ENCODE measurements at places on chromosomes 4 and X.

- DNase-seq: no peak
Measured at GRCh38 chr4:33532821-33533220, 2711.5 kb downstream of the ARAP2 start.

GRCh38 chrX:155086202-155086840, 15.0 kb downstream of the BRCC3 start:
- peak; percentile 26 for DNase-seq

DNA sequence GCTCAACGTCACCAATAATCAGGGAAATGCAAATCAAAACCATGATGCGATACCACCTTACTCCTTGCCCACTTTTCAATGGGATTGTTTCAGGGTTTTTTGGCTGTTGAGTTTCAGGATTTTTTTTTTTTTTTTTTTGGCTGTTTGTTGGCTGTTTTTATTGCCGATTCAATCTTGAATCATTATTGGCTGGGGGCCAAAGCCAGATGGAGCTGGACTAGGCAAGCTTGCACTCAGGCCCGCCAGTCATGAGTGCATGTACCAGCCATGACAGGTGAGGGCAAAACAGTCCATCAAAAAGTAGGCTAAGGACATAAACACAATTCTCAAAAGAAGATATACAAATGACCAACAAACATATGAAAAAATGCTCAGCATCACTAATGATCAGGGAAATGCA, 13.3 kb downstream of the YIPF7 start:
- no peak for DNase-seq

GRCh38 chr4:87414816-87415215, 7.6 kb upstream of the NUDT9 start:
- no peak for DNase-seq

GRCh38 chrX:130186651-130187050, 14.9 kb downstream of the RAB33A start:
- no peak for DNase-seq
